Transverse colon (tissue), 4 donors: ENCODE measurements at places on chromosomes 3 and 15. TPM values are rescaled to one million over a fixed set of nuclear protein-coding genes. Genes with fewer than 3 reads are reported as not detected.
A peak's percentile ranks its signal among the peaks of the same experiment; 100 is the strongest.

DNA sequence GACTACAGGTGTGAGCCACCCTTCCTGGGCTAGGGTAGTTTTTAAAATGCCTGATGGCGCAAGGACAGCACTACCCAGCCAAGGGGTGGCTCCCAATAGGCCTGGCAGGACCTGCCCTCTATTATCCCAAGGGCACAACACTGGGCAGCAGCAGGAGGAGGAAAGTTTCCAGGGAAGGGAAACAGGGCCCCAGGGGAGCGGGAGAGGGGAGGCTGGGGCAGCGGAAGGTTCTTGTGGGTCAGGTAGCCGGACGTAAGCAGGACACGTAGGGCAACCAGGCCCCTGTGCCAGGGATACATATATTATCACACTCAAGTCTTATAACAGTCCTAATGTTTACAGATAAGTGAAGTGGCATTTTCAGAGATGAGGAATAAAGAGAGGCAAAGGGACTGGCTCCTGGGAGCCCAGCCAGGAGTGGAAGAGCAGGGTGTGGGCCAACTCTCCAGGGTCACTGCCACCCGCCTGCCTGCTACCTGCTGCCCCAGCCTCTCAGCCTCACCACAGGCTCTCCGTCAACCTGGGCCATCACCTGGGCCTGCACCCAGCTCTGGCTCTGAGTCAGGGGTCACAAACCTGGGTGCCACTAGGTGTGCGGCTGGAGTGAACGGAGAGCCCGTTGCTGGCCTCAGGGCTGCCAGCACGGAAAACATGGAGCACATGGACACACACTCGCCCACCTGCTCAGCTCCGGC is 73.2 kb upstream of the SNRPA1 start:
- no peak for DNase-seq
- H3K27me3 ChIP-seq = no peaks in the 10 kb centered on the region
- no peaks in the 10 kb centered on the region for H3K36me3 ChIP-seq

DNA sequence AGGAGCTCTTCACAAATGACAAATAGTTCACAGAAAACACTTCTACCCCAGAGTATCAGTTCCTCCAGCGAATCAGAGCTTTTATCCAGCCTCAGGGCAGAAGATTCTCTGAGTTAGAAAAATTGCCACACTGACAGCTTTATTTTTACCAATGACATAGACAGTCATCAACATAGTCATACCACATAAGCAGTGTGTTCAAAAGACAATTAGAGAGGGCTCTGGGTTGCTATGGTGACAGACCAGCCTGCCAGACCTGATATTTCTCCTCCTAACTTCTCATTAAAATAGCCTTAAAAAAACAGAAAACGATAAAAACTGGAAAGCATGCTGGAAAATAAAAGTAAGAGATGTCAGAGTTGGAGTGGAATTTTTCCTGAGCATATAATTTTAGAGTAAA is 45.9 kb upstream of the COL6A5 start:
- no peaks in the 10 kb centered on the region for H3K4me1 ChIP-seq
- no peak overlapping the region for H3K4me3 ChIP-seq
- H3K27ac ChIP-seq = no peak overlapping the region
- no peaks in the 10 kb centered on the region for H3K36me3 ChIP-seq

- H3K27me3 ChIP-seq = no peaks in the 10 kb centered on the region
- H3K27ac ChIP-seq = no peak overlapping the region
- H3K36me3 ChIP-seq = no peaks in the 10 kb centered on the region
- no peaks in the 10 kb centered on the region for H3K4me1 ChIP-seq
- H3K4me3 ChIP-seq = no peak overlapping the region
Observed at GRCh38 chr3:73804204-73804603, 179.5 kb upstream of the PDZRN3 start.

A4GNT gene
- total RNA-seq = not detected

DNA sequence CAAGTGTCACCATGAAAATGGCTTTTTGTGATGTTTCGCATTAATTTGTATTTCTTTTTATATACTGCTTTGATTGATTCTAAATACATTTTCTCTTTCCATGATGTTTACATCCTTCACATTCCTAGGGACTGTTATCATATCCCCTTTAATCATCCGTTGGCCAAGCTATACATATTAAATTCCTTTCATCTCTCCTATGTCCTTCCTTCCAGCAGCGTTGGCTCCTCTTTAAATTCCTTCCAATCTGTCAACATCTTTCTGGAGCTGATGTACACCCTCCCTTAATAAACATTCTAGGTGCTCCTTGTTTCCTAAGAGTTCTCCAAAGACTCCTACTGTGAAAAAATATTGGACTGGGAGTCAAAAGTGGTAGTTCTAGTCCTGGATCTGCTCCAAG is 87.8 kb downstream of the IGF2BP2 start:
- H3K27ac ChIP-seq = no peak overlapping the region
- DNase-seq = no peak
- H3K36me3 ChIP-seq = no peaks in the 10 kb centered on the region
- H3K4me3 ChIP-seq = no peak overlapping the region

GREM1 gene
- 10.9 TPM for total RNA-seq

PTPRG gene
- 83.4 TPM for total RNA-seq

DNA sequence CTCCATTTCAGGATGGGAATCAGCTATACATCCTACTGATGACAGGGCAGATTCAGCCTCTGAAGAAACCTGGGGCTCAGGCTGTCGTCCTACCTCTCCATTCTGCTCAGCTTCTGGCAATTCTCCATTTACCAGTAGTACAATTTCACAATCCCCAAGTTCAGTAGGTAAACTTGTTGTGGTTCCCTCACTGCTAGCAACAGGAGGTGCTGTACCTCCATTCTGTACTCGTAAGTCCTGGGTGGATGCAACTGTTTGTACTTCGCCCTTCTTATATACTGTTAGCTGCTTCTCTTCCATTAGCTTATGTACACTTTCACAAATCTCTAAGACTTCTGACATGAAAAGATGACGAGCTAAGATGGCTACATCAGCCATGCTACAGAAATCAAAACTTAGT is 11.6 kb downstream of the ZBTB11 start:
- DNase-seq = no peak
- peaks cover 35% of the 10 kb centered on the region for H3K36me3 ChIP-seq
- H3K27ac ChIP-seq = no peak overlapping the region
- no peaks in the 10 kb centered on the region for H3K27me3 ChIP-seq
- no peaks in the 10 kb centered on the region for H3K4me1 ChIP-seq

DNA sequence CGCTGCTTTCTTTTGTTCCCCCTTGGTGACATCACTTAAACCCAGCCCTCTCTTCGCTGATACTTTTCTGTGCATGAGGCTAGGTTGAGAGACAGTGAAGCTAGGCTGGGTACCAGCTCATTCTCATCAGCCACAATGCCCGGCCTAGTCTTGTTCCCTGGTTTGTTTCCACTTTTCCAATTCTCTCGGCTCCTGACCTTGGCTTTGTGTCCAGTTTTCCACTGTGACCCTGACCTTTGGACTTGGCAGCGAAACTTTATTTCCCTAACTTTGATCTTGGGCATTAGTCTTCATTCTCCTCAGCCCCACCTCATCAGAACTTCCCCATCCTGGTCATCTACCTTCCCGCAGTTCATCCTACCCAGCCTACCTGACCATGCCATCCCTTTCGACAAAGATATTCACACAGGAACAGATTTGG is 908 bp upstream of the ADPGK start:
- peaks cover 21% of the 10 kb centered on the region for H3K4me1 ChIP-seq
- H3K4me3 ChIP-seq = peak overlapping the region; percentile 97
- H3K27ac ChIP-seq = peak overlapping the region; percentile 95
- H3K36me3 ChIP-seq = no peaks in the 10 kb centered on the region
- no peaks in the 10 kb centered on the region for H3K27me3 ChIP-seq

- H3K27me3 ChIP-seq = no peaks in the 10 kb centered on the region
- DNase-seq = no peak
- H3K36me3 ChIP-seq = no peaks in the 10 kb centered on the region
- H3K4me3 ChIP-seq = no peak overlapping the region
Observed at GRCh38 chr3:150255826-150256225, 152.3 kb upstream of the TSC22D2 start.

GRCh38 chr15:99614749-99615288 is 49.0 kb downstream of the MEF2A start:
- H3K4me3 ChIP-seq = no peak overlapping the region
- no peaks in the 10 kb centered on the region for H3K27me3 ChIP-seq
- DNase-seq = no peak

DNA sequence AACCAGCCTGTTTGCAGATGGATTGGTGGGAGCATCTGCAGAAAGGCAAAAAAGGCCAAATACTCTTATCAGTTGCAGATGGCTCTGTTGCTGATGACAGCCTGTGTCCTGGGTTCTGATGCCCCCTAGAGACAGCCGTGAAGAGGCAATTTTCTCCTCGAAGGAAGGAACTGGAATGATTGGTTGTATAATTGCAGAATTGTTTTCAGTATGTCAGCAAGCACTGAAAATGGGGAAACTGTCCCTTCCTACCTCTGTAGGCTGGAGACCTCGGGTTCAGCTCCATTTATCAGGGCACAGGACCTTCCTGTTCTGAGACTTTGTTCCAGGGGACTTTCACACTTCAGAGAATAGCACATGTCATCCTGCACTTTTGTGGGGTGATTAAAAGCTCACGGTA is 103.0 kb downstream of the PGPEP1L start:
- H3K27me3 ChIP-seq = no peaks in the 10 kb centered on the region
- H3K4me1 ChIP-seq = no peaks in the 10 kb centered on the region
- no peak overlapping the region for H3K4me3 ChIP-seq
- peak; percentile 22 for DNase-seq
- no peaks in the 10 kb centered on the region for H3K36me3 ChIP-seq
- no peak overlapping the region for H3K27ac ChIP-seq

GLCE gene
- 7.9 TPM for total RNA-seq

SCN5A gene
- total RNA-seq = not detected

DNA sequence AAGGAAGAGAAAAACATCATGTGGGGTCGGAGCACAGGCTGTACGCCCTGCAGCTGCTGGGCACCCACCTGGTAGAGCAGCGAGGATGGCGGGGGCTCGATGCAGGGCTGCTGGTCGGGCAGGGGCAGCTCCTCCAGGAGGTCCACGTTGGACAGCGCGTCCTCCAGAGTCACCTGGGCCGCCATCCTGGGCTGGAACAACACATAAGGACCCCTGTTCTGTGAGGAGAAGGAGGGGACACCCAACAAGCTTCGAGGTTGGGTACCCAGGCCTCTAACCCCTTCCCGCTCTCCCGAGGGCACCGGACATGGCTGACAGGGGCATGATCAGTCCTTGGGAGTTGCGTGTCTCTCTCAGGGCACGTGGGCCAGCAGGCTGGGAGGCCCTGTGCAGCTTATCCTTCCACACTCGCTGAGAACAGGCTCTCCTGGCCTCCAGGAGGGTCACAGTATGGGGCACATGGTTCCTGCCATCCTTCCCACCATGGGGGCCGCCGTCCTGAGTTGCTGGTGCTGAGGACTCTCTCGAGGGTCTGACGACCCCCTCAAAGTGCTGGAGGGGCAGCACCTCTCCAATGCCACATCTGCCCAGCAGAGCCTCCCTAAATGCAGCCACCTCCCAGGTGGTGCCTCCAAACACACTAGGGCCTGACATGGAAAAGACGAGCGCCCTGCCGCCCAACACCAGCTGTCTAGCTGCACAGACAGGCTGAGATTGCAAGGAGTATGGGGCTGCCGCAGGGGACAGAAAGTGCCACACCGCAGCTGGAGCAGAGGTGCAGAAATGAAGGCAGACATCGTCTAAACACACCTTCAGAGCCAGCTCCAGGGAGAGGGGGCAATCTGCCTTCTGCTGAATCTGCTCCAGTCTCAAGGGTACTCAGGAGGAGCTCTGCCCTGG is 32.8 kb downstream of the CYFIP1 start:
- no peaks in the 10 kb centered on the region for H3K27me3 ChIP-seq
- H3K4me1 ChIP-seq = peaks cover 12% of the 10 kb centered on the region
- H3K4me3 ChIP-seq = no peak overlapping the region
- no peak overlapping the region for H3K27ac ChIP-seq

DNA sequence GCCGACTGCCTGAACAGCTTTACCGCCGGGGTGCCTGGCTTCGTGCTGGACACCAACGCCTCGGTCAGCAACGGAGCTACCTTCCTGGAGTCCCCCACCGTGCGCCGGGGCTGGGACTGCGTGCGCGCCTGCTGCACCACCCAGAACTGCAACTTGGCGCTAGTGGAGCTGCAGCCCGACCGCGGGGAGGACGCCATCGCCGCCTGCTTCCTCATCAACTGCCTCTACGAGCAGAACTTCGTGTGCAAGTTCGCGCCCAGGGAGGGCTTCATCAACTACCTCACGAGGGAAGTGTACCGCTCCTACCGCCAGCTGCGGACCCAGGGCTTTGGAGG is 815 bp downstream of the SPINT1 start:
- no peaks in the 10 kb centered on the region for H3K4me1 ChIP-seq
- H3K27ac ChIP-seq = peak overlapping the region; percentile 91
- H3K27me3 ChIP-seq = peaks cover 9% of the 10 kb centered on the region

DNA sequence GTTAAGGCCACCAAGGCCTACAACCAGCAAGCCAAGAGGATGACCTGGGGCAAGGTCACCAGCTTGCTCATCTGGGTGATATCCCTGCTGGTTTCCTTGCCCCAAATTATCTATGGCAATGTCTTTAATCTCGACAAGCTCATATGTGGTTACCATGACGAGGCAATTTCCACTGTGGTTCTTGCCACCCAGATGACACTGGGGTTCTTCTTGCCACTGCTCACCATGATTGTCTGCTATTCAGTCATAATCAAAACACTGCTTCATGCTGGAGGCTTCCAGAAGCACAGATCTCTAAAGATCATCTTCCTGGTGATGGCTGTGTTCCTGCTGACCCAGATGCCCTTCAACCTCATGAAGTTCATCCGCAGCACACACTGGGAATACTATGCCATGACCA is 3.6 kb downstream of the CXCR6 start:
- no peaks in the 10 kb centered on the region for H3K27me3 ChIP-seq
- no peak for DNase-seq
- peaks cover 9% of the 10 kb centered on the region for H3K36me3 ChIP-seq
- peaks cover 12% of the 10 kb centered on the region for H3K4me1 ChIP-seq
